ENCODE measurements at places on chromosomes 1 and 21.

DNA sequence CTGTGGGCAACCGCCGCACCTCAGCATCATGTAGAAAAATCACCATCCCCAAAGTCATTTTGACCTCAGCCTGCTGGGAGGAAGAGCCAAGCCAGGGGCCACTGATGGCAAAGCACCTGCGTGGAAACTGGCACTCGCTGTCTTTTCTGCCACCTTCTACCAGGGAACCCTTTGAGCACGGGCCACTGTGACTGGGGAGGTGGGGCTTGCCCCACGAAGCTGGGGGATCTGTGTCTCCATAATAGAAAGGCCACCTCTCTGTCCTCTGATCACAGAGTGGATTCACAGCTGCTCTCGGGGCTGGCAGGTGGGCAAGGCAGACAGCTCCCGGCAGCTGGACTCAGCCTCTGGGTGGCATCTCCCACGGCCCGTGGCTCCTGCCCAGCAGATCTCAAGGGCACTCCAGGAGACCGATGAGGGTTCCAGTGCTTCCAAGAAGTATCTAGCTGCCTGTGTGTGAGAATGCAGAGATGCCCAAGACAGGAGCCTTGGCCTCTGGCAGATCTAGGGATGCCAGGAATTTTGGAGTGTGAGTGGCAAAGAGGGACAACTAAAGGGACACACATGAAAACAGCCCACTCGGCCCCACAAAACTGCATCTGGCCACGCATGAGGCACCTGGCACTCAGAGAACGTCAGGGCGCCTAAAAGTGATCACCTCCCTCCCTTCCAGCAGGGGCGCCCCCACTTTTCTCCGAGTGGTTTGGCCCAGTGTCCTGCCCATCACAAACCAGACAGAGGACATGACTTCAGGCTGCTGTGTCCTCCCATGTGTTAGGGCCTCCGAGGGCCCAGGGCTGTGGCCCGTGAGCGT lies 102.6 kb downstream of the PDE9A start:
- no peak for DNase-seq

GRCh38 chr1:14222086-14222485 lies 376.4 kb upstream of the KAZN start:
- no peak for DNase-seq

- no peak for DNase-seq
These were observed 112.8 kb downstream of the HIVEP3 start for GRCh38 chr1:41805771-41806471.

GRCh38 chr1:58390091-58390490 lies 156.4 kb downstream of the OMA1 start:
- no peak for DNase-seq

GRCh38 chr1:102821707-102822106 lies 286.6 kb downstream of the COL11A1 start:
- DNase-seq: no peak

- DNase-seq: peak; percentile 58
These were observed 73.3 kb upstream of the PAXBP1 start for GRCh38 chr21:32844653-32845436.

DNA sequence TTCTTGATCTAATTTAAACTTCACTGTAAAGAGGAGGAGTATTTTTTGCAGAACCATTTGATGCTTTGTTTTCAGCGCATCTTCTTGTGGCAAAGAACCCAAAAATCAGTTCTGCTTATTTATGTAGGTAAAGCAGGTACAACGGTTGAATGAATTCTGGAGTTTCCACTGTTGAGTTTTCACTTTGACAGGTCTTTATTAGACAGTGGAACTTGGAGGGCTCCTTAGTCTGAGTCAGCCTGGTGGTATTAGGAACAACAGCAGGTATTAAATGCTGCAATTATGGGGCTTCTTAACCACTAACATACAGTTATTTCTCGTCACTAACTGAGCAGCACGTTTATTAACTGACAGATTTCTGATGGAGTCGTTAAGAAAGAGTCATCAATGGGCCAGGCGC lies 1.2 kb downstream of the LRIG2 start:
- peak; percentile 20 for DNase-seq
